ENCODE measurements at places on chromosomes 6 and 20.

DNA sequence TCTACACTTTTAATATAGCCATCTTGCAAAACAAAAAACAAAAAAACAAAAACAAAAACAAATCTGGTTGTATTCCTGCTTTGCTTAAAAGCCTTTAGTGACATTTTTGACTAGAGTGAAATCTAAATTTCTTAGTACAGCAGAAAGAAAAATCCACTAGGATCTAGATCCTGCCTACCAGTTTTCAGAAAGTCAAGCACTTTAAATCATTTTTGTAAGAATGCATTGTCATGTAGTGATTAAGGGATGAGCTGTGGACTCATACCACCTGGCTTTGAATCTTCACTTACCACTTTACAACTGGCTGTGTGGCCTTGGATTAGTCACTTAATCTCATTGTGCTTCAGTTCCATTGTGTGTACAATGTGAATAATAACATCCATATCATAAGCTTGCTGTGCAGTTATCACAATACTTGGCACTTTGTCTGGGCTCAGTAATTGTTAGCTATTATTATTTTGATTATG, 4.0 kb downstream of the MKKS start:
- DNase-seq, result no peak

GRCh38 chr6:37792457-37793033, 27.0 kb upstream of the ZFAND3 start:
- DNase-seq, result no peak

- no peak for DNase-seq
Observed at GRCh38 chr20:23870461-23870860, 9.1 kb downstream of the CST5 start.

DNA sequence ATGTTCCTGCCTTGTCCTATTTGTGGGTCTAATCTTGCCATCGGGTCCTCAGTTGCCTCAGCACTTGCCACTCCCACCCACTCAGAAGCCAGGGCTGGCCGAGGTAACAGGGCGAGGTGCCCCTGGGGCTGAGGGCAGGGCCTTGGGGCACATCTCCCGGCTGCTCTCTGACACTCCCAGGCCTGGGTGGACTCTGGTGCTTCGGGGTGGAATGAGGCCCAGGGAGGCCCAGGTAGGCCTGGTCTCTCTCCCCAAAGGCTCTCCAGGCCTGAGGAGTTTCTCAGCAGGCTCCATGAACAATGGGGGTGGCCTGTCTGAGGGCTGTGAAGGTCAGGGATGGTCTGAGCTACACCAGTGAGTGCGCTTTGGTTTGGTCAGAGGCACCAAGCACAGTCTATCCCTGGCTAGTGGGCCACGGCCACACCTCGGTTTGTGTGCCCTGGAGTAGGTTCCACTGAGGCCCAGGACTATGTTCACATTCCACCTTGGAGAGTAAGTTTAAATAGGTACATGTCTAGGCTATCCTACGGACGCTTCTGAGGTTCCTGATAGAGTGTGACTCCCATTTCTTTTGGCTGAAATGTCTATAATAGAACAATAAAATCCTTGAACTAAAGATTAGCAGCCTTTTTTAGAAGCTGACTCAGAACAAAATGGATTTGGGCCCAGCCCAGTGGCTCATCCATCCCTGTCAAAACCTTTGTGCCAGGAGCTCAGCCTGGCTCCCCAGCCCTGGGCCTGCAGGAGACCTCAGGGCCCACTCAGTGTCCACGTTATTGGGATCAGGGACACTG, 78.8 kb downstream of the SLC24A3 start:
- no peak for DNase-seq

DNA sequence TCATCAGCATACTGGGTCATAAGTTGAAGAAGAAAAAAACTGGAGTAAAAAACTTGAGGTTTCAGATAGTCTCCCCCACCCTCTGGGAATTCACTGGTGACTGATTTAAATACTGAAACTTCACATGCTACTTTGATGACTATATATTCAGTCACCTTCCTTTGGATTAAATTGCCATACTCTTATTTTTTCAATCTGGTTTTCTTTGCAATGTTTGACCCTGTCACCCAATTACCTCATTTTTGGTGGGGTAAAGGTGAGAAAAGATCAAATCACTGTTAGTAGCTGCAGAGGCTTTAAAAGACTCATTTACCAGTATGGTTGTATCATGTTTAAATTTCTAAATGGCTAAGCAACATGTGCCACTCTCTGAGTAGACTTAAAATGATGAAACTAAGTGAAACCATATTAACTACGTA, 862.7 kb upstream of the FLRT3 start:
- no peak for DNase-seq

Data from effector memory CD4-positive, alpha-beta T cell (primary cell).